ENCODE measurements at places on chromosomes 13 and 19.

DNA sequence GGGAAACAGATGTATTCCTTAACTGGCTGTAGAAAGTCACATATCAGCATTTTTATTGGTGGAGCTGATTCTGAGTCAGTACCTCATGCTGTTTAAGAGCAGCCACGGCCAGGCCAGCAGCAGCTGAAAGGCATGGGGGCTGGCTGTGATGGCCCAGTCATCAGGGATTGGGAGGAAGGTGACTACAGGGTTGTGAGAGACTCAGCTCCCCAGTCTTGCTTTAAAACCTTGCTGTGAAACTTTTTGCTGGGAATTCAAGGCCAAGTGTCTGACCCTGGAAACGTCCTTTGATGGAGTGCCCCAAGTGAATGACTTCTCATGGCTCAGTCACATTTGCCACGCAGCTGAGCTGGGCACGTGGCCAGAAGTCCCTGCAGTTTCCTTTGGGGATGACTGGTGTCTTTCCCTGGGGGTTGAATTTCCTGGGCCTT is 39.1 kb upstream of the RNF113B start:
- peak; percentile 83 for DNase-seq

GRCh38 chr19:3039641-3040077 is 10.6 kb upstream of the TLE2 start:
- no peak for DNase-seq

- DNase-seq = peak; percentile 59
Observed at GRCh38 chr13:98557937-98558792, 18.7 kb downstream of the STK24 start.

GRCh38 chr13:95361686-95362085 is 60.4 kb upstream of the ABCC4 start:
- no peak for DNase-seq
